ENCODE measurements at places on chromosomes 4 and X. TPM values are rescaled to one million over a fixed set of nuclear protein-coding genes. Genes with fewer than 3 reads are reported as not detected.

- H3K36me3 ChIP-seq = no peaks in the 10 kb centered on the region
- H3K4me3 ChIP-seq = no peak overlapping the region
- H3K27me3 ChIP-seq = peaks cover 9% of the 10 kb centered on the region
- H3K27ac ChIP-seq = no peak overlapping the region
Measured at GRCh38 chrX:70436343-70436742, 8.3 kb upstream of the DLG3 start.

Gene MAGEA11
- polyA plus RNA-seq = not detected

- peak; percentile 10 for DNase-seq
- H3K4me1 ChIP-seq = no peaks in the 10 kb centered on the region
- peaks cover 1% of the 10 kb centered on the region for H3K27me3 ChIP-seq
- no peaks in the 10 kb centered on the region for H3K36me3 ChIP-seq
Measured at GRCh38 chrX:8879750-8880149, 78.6 kb upstream of the FAM9A start.

Gene HAND2
- polyA plus RNA-seq = not detected

DNA sequence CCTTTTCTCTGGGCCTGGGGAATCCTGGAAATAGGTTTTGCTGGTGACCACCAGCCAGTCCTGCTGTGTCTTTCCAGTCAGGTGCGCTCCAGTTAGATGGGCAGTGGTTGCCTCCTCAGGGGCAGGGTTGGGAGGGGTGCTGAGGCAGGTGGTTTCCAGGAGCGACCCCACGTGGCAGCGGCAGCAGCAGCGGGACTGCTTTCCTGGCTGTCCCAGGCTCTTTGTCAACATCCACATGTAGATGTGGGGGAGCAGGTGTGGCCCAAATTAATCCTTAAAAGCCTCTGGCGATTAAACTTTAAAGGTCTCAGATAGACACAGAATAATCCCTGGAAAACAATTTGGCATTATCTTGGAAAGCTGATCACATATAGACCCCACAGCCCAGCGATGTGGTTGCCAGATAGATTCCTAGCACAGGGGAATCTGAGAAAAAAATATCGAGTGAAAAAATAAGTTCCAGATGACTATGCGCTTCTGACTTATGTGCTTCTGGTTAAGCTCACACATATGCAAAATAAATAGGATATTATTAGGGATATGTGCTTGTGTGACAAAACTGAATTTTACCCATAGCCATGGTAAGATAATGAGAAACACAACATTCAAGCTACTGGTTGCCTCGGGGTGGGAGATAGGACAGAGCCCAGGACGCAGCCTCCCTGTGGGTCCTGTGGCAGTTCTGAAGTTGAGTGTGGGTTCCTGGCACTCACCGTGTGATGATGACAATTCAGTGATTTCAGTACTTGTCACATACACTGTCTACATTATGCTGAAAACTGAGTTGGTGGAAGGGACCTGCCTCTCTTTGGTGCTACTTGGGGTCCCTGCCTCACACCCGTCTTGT, 336.4 kb downstream of the ARHGAP10 start:
- H3K36me3 ChIP-seq = peaks cover 14% of the 10 kb centered on the region
- H3K4me1 ChIP-seq = no peaks in the 10 kb centered on the region
- peaks cover 4% of the 10 kb centered on the region for H3K27me3 ChIP-seq
- no peak for DNase-seq
- no peak overlapping the region for H3K27ac ChIP-seq

- DNase-seq = no peak
- peaks cover 3% of the 10 kb centered on the region for H3K4me1 ChIP-seq
- H3K27ac ChIP-seq = no peak overlapping the region
- H3K36me3 ChIP-seq = peaks cover 2% of the 10 kb centered on the region
- peaks cover 1% of the 10 kb centered on the region for H3K27me3 ChIP-seq
- no peak overlapping the region for H3K4me3 ChIP-seq
Measured at GRCh38 chr4:21083413-21083812, 383.2 kb downstream of the PACRGL start.

GRCh38 chr4:185232370-185232769, 23.0 kb downstream of the SNX25 start:
- no peaks in the 10 kb centered on the region for H3K36me3 ChIP-seq
- no peaks in the 10 kb centered on the region for H3K27me3 ChIP-seq
- no peak overlapping the region for H3K27ac ChIP-seq
- DNase-seq = no peak

DNA sequence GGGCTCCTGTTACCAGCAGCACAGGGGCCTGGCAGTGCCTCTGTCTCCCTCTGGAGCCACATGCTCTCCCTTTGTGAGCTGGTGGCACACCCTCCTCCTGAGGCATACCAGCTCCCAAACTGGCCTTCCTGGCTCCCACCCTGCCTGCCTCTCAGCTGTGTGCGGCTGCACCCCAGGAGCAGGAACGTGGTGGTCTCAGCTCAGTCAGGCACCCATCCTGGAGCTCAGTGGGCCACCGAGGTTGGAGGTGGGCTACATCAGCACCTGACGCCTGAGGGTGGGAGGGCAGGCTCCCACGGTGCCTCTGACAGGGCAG, 85.9 kb upstream of the NKX1-1 start:
- DNase-seq = no peak
- no peaks in the 10 kb centered on the region for H3K4me1 ChIP-seq
- no peak overlapping the region for H3K4me3 ChIP-seq
- H3K27me3 ChIP-seq = peaks cover 6% of the 10 kb centered on the region
- no peak overlapping the region for H3K27ac ChIP-seq

- H3K4me1 ChIP-seq = no peaks in the 10 kb centered on the region
- H3K4me3 ChIP-seq = no peak overlapping the region
- no peaks in the 10 kb centered on the region for H3K36me3 ChIP-seq
- no peaks in the 10 kb centered on the region for H3K27me3 ChIP-seq
- DNase-seq = no peak
Measured at GRCh38 chr4:120977435-120977997, 55.0 kb upstream of the PRDM5 start.

GRCh38 chrX:27445438-27445837, 17.7 kb downstream of the PPP4R3C start:
- DNase-seq = no peak
- H3K4me1 ChIP-seq = no peaks in the 10 kb centered on the region
- no peaks in the 10 kb centered on the region for H3K36me3 ChIP-seq
- no peak overlapping the region for H3K4me3 ChIP-seq

GRCh38 chrX:150163221-150163930, 199.7 kb upstream of the MAMLD1 start:
- H3K4me3 ChIP-seq = no peak overlapping the region
- no peaks in the 10 kb centered on the region for H3K4me1 ChIP-seq
- DNase-seq = no peak
- no peaks in the 10 kb centered on the region for H3K36me3 ChIP-seq
- H3K27me3 ChIP-seq = peaks cover 4% of the 10 kb centered on the region

- no peak for DNase-seq
- H3K4me1 ChIP-seq = no peaks in the 10 kb centered on the region
- H3K27ac ChIP-seq = no peak overlapping the region
- no peaks in the 10 kb centered on the region for H3K27me3 ChIP-seq
- no peaks in the 10 kb centered on the region for H3K36me3 ChIP-seq
- H3K4me3 ChIP-seq = no peak overlapping the region
Measured at GRCh38 chr4:121686255-121686654, 10.5 kb downstream of the ANXA5 start.

Gene CLDN22
- polyA plus RNA-seq = not detected

Gene RBM47
- 0.49 TPM for polyA plus RNA-seq

DNA sequence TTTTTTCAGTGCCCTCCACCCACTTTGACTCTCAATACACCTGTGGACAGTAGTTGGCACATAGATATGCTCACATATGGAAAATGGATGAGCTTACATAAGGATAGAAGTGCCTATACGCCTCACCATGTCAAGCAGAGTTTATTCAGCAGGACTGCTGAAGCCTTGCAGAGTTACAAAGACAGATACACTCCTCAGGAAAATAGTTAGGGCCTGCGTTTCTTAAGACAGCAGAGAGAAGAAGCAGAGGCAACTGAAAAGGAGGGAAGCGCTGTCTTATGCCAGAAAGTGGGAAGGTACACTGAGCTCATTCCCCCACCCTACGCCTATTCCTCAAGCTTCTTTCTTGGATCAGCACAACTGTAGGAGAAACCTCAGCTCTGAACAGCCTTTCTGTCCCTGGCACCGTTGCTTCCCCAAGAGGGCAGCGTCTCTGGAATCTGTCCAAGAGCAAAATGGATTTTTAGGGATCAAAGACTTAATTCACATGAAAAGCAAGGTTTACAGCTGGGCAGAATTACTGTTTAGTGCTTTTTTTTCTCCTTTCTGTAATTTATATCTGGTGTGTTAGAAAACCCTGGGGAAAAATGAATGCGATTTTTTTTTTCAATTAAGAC, 37.3 kb upstream of the MBTPS2 start:
- H3K4me3 ChIP-seq = no peak overlapping the region
- H3K27ac ChIP-seq = no peak overlapping the region
- no peaks in the 10 kb centered on the region for H3K4me1 ChIP-seq
- no peaks in the 10 kb centered on the region for H3K36me3 ChIP-seq
- DNase-seq = no peak
- H3K27me3 ChIP-seq = peaks cover 2% of the 10 kb centered on the region

GRCh38 chr4:52560844-52561280, 98.2 kb downstream of the USP46 start:
- H3K4me1 ChIP-seq = no peaks in the 10 kb centered on the region
- no peak for DNase-seq
- no peaks in the 10 kb centered on the region for H3K36me3 ChIP-seq
- H3K27ac ChIP-seq = no peak overlapping the region
- H3K27me3 ChIP-seq = no peaks in the 10 kb centered on the region

- no peak overlapping the region for H3K4me3 ChIP-seq
- no peaks in the 10 kb centered on the region for H3K36me3 ChIP-seq
- H3K27ac ChIP-seq = no peak overlapping the region
- H3K4me1 ChIP-seq = no peaks in the 10 kb centered on the region
- no peak for DNase-seq
- H3K27me3 ChIP-seq = peaks cover 3% of the 10 kb centered on the region
Measured at GRCh38 chrX:110983024-110983423, 113.0 kb upstream of the PAK3 start.

- no peaks in the 10 kb centered on the region for H3K4me1 ChIP-seq
- DNase-seq = no peak
- peaks cover 8% of the 10 kb centered on the region for H3K27me3 ChIP-seq
Measured at GRCh38 chrX:101785142-101785541, 125.5 kb upstream of the ARMCX2 start.

Gene TMEM47
- polyA plus RNA-seq = not detected

DNA sequence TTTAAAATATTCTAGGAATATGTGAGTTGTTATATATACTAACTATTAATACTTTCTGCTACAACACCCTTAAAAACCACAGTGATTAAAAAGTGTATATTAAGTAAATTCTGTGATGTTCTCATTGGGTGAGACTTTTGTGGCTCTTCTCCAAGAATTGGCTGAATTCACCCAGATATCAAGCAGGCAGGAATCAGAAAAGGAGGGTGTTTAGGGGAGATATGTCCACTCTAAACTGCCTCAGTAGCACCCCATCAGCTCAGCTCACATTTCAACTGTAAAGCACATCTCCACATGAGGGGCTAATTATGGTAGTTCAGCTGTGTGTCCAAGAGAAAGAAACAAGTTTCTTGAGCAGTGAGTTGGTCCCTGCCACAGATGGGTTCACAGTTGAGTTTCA, 165.0 kb downstream of the GALNTL6 start:
- H3K27me3 ChIP-seq = peaks cover 1% of the 10 kb centered on the region
- no peak for DNase-seq
- H3K27ac ChIP-seq = no peak overlapping the region
- no peaks in the 10 kb centered on the region for H3K36me3 ChIP-seq
- H3K4me1 ChIP-seq = no peaks in the 10 kb centered on the region
- H3K4me3 ChIP-seq = no peak overlapping the region

DNA sequence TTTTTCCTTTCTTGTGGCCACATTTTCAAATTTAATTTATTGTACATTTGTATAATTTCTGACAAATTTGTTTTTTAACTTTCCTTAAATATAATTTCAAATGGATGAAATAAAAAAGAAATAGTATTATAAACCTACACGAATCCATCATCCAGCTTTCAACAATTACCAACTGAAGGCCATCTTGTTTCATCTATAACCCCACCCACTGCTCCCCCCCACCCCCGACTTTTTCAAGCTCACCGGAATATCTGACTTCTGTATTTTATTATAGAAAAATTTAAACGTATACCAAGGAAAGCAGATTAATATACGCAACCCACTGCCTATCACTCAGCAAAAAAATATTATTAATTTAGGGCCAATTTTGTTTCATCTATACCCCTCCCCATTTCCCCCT, 1.1 kb downstream of the MORF4L2 start:
- no peak for DNase-seq
- peak overlapping the region; percentile 76 for H3K4me3 ChIP-seq

DNA sequence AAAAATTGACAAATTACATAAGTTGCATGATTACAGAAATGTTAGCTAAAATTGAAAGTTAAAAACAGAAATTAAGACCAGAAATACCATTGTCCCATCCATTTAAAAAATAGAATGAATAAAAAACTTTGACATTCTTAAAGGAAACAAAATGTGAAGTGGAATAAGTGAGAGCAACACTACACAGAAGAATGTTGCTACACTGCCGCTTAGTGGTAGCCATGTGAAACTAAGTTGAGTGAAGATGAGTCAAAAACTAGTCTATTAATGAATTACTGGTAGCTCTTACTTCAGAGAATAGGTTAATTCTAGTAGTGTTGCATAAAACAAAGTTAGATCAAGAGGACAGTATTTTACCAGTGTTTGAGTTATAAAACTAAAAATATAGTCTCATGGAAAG, 571.0 kb upstream of the KLHL4 start:
- H3K4me3 ChIP-seq = no peak overlapping the region
- H3K27ac ChIP-seq = no peak overlapping the region
- H3K27me3 ChIP-seq = no peaks in the 10 kb centered on the region
- DNase-seq = no peak
- H3K36me3 ChIP-seq = no peaks in the 10 kb centered on the region

Gene SAGE1
- not detected for polyA plus RNA-seq

Gene IDUA
- polyA plus RNA-seq = 6.3 TPM

Gene CT45A2
- polyA plus RNA-seq = not detected

GRCh38 chrX:275967-276580, 5.1 kb upstream of the PLCXD1 start:
- no peaks in the 10 kb centered on the region for H3K36me3 ChIP-seq
- DNase-seq = peak; percentile 43
- H3K4me1 ChIP-seq = peaks cover 15% of the 10 kb centered on the region

DNA sequence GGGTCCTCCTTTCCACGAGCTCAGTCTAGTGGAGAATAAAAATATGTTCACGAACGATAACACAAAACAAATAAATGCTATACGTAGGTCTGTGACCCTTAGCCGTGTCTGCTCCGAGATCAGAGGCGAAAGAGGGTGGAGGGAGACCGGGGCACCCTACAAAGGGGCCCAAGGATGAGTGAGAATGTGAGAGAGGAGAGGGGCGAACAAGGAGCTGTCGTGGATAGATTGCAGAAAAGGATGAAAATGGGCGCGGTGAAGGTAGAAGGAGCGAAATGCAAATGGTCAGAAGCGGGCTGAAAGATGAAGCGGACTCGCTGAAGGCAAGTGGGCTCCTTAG, 6.2 kb upstream of the ZBTB33 start:
- H3K27ac ChIP-seq = peak overlapping the region; percentile 86
- peak overlapping the region; percentile 94 for H3K4me3 ChIP-seq
- no peak for DNase-seq
- H3K27me3 ChIP-seq = peaks cover 9% of the 10 kb centered on the region
- H3K4me1 ChIP-seq = peaks cover 8% of the 10 kb centered on the region
- H3K36me3 ChIP-seq = no peaks in the 10 kb centered on the region

Gene TMEM156
- polyA plus RNA-seq = 16.3 TPM

Gene NPNT
- polyA plus RNA-seq = not detected

- no peaks in the 10 kb centered on the region for H3K4me1 ChIP-seq
- no peak overlapping the region for H3K27ac ChIP-seq
- no peaks in the 10 kb centered on the region for H3K27me3 ChIP-seq
- H3K4me3 ChIP-seq = no peak overlapping the region
- no peaks in the 10 kb centered on the region for H3K36me3 ChIP-seq
- DNase-seq = no peak
Measured at GRCh38 chr4:3821580-3822229, 55.5 kb downstream of the ADRA2C start.

Data from immature natural killer cell (primary cell).